ENCODE measurements at places on chromosomes 12 and 14. TPM values are rescaled to one million over a fixed set of nuclear protein-coding genes. Genes with fewer than 3 reads are reported as not detected.

KRT6C gene
- not detected for polyA plus RNA-seq

GRCh38 chr12:131242741-131243496 lies 289.2 kb downstream of the ADGRD1 start:
- no peak for DNase-seq

- no peak for DNase-seq
These were observed 53.0 kb downstream of the IFNG-AS1 start for GRCh38 chr12:68042212-68042699.

- DNase-seq: no peak
These were observed 75.9 kb upstream of the RGS6 start for GRCh38 chr14:71856199-71856919.

DNA sequence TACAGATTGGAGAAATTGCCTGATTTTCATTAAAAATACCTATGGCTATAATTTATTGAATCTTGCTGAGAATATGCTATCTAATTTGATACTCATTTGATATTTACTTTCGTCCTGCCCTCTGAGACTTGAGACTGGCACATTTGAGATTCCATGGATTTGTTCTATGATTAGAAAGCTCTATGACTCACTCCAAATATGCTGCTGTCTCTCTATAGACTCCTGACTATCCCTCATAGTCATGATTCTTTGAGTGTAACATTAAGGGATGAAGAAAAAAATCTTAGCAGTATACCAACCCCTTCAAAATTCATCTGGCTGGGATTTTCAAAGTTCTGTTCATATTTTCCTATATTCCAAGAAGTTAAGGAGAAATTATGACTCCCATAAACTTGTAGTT lies 191.9 kb downstream of the LRIG3 start:
- DNase-seq: no peak

- no peak for DNase-seq
These were observed 59.9 kb downstream of the DDHD1 start for GRCh38 chr14:53093206-53093605.

IFI27 gene
- polyA plus RNA-seq: 3.0 TPM

ADAM20 gene
- not detected for polyA plus RNA-seq

TRMT61A gene
- polyA plus RNA-seq: 6.2 TPM

Data from muscle of arm (tissue), 14 donors.